ENCODE measurements at places on chromosomes 12 and 14.

GRCh38 chr12:4143896-4144295 lies 129.7 kb upstream of the CCND2 start:
- DNase-seq = no peak

GRCh38 chr14:59213368-59214315 lies 25.2 kb downstream of the DAAM1 start:
- peak; percentile 6 for DNase-seq

DNA sequence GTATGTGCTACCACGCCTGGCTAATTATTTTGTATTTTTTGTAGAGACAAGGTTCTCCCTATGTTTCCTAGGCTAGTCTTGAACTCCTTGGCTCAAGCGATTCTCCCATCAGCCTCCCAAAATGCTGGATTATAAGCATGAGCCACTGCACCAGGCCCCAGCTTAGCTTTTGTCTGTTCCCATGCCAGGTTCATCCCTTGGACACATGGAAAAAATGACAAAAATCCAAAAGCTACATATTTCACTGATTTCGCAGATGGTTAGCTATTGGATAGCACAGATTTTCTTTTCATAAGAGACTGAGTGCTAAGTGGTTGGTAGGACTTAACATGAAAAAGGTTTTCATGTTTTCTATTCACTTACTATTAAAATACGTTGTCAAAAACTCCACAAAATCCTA lies 286.6 kb upstream of the KITLG start:
- no peak for DNase-seq

- DNase-seq = peak; percentile 85
These were observed 3.4 kb downstream of the PLEKHG3 start for GRCh38 chr14:64707661-64708060.

DNA sequence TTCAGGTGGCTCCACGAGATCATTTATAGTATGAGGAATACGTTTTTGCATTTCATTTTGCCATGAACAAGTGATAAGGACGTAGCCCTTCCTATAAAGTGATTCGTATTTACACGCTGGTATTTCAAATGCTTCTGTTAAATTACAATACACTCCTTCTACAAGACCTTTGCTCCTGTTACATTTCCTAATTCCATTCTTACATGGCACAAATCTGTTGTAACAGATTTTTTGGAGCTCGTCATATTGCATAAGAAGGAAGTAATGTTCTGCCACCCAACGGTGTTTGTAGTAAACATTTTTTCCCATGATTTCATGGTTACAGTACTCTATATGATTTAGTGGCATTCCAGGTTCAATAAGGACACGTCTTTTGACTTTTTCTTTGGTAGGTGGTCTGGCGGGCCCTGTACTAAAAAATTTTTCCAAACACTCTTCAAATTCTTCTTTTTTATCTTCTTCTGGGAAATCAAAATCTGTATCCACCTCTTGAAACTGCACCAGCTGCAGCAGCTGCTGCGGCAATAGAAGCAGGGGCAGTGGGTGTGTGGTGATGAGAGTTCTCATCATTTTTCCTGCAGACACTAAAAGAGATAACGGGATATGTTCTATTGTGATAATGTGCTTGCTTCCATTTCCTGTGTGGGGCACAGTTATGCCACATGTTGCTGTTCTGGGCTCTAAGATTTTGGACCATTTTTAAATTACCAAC lies 4.2 kb downstream of the RNASE9 start:
- peak; percentile 2 for DNase-seq

DNA sequence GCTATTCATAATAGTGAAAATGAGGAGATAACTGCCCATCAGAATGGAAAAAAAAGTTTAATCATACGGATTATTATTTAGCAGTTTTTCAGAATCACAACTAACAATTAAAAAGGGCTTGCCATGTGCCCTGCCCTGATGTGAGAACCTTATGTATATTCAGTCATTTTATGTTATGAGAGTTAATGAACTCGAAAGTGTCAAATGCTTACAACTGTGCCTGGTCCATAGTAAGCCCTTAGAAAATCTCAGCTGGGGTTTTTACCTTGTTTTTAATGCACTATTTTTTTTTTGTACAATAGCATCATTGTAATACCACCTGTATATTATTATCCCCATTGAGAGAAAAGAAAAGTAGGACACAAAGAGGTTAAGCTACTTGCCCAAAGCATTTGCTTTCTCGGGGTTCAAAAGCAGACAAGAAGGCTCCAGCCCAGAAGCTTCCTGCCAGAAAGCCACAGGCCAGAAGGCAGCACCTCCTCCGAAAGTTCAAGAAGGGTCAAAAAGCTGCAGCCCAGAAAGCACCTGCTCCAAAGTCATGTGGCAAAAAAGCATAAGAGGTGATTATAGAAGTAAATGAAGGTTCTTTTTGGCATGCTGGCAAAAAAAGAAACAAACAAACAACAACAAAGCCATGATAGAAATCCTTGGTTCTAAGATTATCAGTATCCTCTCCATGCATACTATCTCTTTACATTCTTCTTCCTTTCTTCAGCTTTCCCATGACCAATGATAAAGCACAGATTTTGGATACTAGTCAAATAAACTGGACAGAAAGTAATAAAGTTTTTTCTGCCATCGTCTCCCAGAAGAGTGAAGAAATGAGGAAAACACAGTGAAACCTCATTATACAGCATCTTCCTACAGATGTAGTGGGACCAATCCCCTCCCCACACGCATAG lies 59.1 kb upstream of the NAP1L1 start:
- no peak for DNase-seq

- no peak for DNase-seq
These were observed 132.3 kb downstream of the ADGRD1 start for GRCh38 chr12:131085816-131086591.

- no peak for DNase-seq
These were observed 13.6 kb downstream of the CTDSP2 start for GRCh38 chr12:57832966-57833365.

- DNase-seq = no peak
These were observed 123.1 kb upstream of the RASSF8 start for GRCh38 chr12:25835385-25835784.

DNA sequence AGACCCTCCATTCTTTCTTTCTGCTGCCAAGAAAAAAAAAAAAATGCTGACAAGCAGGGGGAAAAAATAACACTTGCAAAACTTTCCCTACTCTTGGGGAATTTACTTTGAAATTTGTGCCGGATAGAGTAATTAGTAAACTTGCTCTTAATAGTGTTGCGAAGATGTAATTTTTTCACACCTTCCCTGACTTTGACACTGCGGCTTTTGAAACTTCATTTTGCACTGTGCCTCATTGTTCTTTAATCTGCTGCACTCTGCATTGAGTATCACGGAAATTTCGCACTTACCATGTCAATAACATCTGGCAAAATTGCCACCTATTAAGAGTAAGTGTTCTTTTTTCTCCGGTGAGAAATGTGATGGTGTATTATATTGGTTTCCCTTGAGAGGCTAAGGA lies 596.1 kb downstream of the VRK1 start:
- DNase-seq = no peak

- DNase-seq = peak; percentile 65
These were observed 34.6 kb downstream of the SPRING1 start for GRCh38 chr12:116703214-116703795.

DNA sequence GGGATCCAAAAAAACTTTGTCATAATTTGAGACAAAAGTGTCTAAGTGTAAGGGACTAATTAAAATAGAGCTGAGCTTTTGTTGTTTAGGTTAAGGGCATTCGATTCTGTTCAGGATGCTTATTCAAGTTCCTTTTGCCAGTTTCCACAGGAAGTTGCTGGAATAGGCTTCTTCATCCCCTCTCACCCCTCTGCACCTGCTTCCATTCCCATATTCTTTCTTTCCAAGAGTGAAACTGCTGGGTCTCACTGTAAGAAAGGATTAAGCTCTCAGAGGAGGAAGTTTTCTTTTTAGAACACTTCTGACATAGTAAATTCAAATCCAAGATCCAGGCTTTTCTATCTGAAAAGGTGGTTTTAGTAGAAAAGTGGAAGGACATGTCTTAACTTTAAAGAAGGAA lies 61.4 kb downstream of the POLR3B start:
- no peak for DNase-seq

DNA sequence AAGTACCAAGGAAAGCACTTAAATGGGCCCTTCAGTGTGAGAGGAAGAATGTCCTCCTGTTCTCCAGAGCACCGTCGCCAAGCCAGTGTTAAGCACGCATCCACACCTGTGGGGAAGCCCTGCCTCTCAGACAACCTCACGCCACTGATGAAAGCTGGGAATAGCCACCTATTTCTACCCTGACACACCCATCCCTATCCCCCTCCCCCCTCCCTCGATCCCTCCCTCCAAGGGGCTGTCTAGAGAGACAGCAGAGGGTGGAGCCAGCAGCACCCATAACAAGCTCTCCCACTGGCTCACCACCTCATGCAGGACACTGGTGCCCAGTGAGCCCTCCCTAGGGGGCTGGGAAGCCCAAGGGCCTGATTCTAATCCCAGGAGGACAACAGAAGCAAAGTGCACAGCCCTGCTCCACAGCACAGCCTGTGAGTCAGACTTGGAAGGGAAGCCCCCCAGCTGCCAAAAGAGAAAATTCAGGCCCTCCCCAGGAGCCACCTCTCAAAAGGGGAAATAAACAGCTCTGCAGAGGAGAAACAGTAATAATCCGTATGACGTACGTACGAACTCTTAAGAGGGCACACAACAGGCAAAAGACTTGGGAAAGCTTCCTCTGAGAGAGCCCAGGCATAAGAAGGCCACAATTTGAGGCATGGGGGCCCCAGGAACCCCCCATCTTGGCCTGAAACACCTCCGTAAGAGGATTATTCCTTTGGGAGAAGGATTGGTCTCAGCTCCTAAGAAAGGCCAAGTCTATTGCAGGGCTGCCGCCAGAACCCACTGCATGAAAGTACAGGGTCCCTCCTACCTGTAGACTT lies 7.8 kb downstream of the PITPNM2 start:
- no peak for DNase-seq

DNA sequence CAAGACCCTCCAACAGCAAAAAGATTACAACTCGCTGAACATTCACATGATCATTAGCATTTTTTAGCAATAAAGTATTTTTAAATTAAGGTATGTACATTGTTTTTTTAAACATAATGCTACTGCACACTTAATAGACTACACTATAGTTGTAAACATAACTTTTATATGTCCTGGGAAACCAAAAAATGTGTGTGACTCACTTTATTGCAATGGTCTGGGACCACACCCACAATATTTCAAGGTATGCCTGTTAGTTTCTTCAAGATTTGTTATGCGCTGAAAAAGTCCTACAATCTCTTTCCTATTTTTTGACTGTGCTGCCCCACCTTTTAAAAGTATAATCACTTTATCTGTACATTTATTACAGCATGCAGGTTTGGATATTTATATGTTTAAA lies 30.4 kb upstream of the PCNX4 start:
- peak; percentile 15 for DNase-seq

- DNase-seq = no peak
These were observed 37.2 kb downstream of the FBXO21 start for GRCh38 chr12:117152793-117153775.

- DNase-seq = no peak
These were observed 4.0 kb downstream of the OR6J1 start for GRCh38 chr14:22640192-22640591.

DNA sequence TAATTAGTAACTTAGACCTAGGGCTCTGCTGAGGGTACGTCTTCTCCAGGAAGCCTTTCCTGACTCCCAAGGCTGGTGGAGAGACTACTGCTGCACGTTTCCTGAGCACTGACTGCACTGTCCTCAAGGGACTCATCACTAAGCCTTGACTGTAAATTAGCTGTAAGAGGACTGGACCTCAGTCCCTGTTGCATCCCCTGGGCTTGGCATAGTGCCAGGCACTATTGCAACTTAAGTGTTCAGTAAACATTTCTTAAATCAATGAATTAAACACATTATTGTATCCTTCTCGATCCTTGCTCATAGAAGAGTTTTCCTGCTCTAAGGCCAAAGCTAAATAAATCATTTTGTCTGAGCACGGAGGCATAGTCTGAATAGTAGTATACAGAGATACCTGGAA lies 31.9 kb upstream of the IFNG-AS1 start:
- peak; percentile 34 for DNase-seq

DNA sequence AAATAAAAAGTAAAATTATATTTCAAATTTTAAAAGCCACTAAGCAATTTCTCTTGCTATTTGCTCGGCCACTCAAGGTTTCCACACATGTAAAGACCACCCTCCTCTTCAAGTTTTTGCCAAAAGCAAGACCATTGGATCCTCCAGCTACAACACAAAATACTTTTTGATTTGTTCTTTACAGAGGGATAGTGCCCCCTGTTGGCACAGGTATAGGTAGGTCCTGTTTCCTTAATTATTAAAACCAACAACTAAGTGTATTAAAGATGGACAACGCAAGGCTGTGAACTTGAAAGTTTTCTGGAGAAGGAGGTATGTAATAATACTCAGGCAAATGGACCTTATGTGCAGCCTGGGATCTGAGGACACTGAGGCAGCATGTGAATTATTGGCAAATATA lies 23.8 kb downstream of the ATP6V1D start:
- peak; percentile 41 for DNase-seq

GRCh38 chr14:26595926-26596542 lies 1.8 kb downstream of the NOVA1 start:
- peak; percentile 48 for DNase-seq

DNA sequence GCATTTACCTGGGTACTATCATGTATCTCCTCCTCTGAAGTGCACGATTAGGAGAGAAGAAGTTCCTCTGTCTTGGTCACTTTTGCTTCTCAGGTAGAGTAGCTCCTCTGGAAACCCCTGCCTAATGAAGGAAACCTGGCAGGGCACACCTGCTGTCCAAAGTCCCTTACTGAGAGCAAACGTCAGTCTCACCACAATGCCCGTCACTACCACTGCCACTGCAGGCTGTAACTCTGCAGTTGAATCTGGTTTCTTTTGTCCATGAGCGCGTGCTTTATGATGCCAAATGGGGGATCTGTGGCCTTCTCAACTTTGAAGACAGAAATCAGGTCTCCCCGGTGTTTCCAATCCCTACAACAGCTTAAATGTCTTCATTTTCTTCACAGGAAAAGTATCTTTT lies 1068.6 kb downstream of the BCL11B start:
- DNase-seq = no peak

DNA sequence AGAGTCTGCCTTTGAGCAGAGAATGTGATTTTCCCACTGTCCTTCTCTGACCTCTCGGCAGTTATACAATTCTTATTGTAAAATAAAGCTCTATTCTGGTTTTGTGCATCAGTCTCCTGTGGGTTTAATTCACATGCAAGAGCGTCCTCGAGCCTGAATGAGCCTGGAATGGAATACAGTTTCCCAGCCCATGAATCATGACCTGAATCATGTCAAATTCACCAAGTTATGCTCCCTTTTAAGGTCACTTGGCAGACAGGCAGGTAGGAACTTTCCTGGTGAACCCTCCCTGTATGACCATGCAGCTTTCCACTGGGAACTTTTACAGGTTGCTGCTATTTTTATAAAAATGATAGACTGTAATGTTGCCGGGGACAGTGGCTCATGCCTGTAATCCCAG lies 41.7 kb downstream of the BICD1 start:
- DNase-seq = peak; percentile 32

- DNase-seq = peak; percentile 66
These were observed 208.0 kb downstream of the SLC41A2 start for GRCh38 chr12:104750061-104750460.

Data from fibroblast of mammary gland (primary cell).